Amniotic epithelial cell (primary cell): ENCODE measurements at places on chromosomes 7 and 10.
A peak's percentile ranks its signal among the peaks of the same experiment; 100 is the strongest.

GRCh38 chr10:12547301-12547771 lies 198.0 kb downstream of the CAMK1D start:
- DNase-seq: no peak

GRCh38 chr7:82359426-82359825 lies 84.2 kb downstream of the CACNA2D1 start:
- DNase-seq: no peak

- no peak for DNase-seq
Observed at GRCh38 chr10:103627111-103627892, 133.8 kb downstream of the NEURL1 start.

GRCh38 chr10:35448687-35449662 lies 112.7 kb downstream of the CCNY start:
- DNase-seq: peak; percentile 60

DNA sequence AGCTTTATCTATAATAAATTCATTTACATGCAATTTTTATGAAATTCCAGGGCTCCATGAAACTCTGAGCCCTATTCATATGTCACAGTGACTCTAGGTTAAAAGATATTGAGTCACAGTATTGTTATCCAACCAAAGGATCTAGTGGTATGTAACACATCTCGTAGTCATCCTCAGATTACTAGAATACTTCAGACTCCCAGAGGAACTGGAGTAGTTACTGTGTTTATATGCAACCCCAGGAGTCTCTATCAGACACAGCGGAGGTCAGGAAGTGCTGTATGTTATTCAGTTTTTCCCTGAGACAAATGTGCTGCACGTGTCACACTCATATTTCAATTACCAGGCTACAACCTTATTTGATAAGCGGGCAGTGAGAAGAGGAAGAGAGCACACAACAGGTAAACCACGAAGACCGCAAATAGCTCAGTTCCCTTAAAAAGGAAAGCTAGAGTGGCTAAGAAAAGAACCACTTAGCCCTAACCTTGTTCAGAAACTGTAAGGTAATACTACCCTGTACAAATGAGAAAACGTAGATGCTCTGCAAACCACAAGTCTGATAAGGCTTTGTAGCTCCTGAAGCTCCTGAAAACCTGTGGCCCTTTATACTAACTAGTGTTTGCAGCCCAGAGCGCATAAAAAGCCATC lies 114.0 kb upstream of the CNTNAP2 start:
- DNase-seq: no peak

- DNase-seq: no peak
Observed at GRCh38 chr7:144105211-144105610, 4.2 kb upstream of the OR2A2 start.

GRCh38 chr7:139734395-139734794 lies 43.4 kb downstream of the HIPK2 start:
- peak; percentile 99 for DNase-seq

DNA sequence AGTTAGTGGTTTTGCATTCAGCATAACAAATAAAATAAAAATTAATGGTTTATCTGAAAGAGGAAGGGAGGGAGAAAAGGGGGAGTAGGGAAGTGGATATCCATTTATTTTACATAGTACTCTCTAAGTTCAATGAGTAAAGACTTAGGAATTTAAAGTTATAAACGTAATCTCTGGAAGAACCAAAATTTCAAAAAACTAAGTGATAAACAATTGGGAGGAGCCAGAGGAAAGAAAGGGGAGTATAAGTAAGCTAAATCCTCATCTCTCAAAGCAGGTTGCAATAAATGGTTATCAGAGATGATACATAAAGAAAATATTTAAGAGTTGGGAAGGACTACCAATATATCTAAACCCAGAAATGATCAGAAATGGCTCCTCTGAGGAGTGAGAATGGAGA lies 46.4 kb downstream of the ANK3 start:
- peak; percentile 79 for DNase-seq

- peak; percentile 56 for DNase-seq
Observed at GRCh38 chr7:29274146-29275017, 79.8 kb downstream of the CHN2 start.

- peak; percentile 52 for DNase-seq
Observed at GRCh38 chr7:31114593-31115343, 62.7 kb downstream of the ADCYAP1R1 start.
